ENCODE measurements at places on chromosomes 3 and 15.

GRCh38 chr15:74134387-74135027, 4.1 kb downstream of the ISLR2 start:
- DNase-seq, result peak; percentile 70

- no peak for DNase-seq
Measured at GRCh38 chr15:31551323-31551722, 224.7 kb downstream of the KLF13 start.

- DNase-seq, result no peak
Measured at GRCh38 chr3:86989006-86989405, 1.9 kb downstream of the VGLL3 start.

GRCh38 chr3:70272798-70273197, 39.6 kb downstream of the MDFIC2 start:
- no peak for DNase-seq

GRCh38 chr3:53227993-53228885, 27.6 kb downstream of the TKT start:
- DNase-seq, result no peak

DNA sequence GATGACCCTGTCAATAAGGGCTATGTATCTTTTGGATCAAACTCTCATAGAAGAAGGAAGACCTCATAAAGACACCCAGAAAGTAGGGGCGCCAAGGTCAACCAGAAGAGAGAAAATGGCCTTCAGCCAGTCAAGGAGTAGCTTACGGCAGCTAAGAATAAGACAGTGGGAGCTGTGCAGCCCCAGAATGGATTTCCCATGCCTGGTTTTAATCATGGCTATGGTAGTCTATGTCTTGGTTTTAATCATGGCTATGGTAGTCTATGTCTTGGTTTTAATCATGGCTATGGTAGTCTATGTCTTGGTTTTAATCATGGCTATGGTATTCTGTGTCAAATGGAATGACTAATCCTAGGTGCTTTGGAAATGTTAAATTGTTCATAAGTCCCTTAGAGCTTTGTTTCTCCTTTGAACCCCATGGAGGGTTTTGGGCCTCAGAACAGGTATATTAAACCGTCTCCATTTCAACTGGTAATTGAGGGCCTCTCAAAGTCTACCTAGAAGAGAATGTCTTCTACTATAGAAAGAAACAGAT, 742.0 kb upstream of the CFAP20DC start:
- DNase-seq, result no peak

- DNase-seq, result no peak
Measured at GRCh38 chr3:86787091-86787490, 203.9 kb downstream of the VGLL3 start.

GRCh38 chr3:156132313-156132712, 11.9 kb downstream of the KCNAB1 start:
- no peak for DNase-seq

DNA sequence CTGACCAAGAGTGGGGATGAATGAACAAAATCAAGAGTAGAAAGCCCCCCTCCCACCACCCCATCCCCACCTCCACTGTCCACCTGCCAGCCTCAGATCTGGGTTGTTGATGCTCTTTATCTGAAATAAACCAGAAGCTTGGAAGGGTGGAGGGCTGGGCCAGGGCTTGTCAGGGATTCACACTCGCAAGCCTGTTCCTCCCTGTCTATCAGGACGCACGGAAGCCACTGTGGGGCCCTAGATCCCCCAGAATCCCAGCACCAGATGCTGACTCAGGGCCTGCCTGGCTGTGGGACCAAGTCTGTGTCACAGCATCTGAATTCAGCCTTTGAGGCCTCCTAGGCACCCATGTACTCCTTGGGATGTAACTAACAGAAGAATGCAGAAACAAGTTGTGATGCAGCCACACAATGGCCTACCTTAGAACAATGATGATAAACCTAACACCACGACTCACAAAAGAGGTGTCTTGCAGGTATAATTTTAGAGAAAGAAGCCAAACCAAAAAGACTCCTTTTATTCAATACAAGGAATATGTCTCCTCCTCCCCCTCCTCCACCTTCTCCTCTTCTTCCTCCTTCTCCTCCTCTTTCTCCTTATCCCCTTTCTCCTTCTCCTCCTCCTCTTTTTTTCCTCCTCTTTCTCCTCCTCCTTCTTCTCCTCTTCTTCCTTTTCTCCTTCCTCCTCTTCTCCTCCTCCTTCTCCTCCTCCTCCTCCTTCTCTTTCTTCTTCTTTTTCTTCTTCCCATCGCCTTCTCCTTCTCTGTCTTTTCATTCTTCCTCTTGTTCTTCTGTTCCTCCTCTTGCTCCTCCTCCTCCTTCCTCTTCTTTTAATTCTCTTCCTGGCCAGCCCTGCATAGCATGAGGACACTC, 234.7 kb downstream of the PLCL2 start:
- DNase-seq, result no peak

GRCh38 chr15:37044915-37045648, 55.3 kb downstream of the MEIS2 start:
- no peak for DNase-seq

GRCh38 chr3:131988209-131988608, 46.6 kb downstream of the CPNE4 start:
- no peak for DNase-seq

GRCh38 chr3:12430086-12430485, 54.2 kb upstream of the TSEN2 start:
- DNase-seq, result no peak

DNA sequence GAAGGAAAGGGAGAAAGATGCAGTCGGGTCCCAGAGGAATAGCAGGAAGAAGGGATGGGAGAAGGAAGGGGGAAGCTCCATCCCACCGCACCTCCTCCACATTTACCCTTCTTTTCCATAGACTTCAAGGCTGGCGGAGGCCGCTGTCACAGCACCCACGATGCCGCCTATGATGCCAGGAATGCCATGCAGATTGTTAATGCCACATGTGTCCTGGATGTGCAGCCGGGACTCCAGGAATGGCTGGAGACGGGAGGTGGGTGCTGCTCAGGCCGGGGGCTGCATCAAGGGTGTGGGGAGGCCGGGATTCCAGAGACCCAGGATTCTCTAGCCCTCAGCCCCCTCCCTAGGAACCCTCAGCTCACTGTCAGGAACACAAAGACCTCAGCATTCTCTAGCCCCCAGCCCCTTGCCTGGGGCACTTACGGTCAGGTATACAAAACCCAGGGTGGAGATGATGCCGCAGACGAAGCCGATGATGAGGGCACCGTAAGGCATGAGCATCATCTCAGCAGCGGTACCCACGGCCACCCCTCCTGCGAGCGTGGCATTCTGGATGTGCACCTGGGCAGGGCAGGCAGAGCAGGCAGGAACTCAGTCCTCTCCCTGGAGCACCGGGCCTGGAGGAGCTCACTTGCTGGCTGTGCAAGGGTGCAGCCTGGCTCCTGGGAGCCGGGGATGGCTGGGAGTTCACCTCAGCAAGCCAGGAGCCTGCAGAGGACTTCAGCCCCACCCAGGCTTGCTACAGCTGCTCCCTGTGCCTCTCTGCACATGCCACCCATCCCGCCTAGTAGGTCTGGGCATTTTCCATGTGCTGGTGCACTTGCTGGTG, 18.8 kb downstream of the RHCG start:
- no peak for DNase-seq

DNA sequence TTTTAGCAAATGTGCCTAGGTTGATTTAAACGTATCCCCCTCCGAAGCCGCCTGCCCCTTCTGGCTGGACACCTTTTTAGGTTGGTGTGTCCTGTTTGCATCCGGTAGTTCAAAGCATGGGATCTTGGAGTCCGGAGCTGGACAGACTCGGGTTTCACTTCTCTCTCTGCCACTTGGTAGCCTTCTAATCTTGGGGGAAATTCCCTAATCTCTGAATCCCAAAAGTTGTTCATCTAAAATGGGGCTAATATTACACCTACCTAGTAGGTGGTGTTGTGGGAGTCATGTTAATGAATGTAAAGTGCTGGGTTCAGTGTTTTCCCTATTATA, 760 bp downstream of the FANCI start:
- DNase-seq, result no peak

DNA sequence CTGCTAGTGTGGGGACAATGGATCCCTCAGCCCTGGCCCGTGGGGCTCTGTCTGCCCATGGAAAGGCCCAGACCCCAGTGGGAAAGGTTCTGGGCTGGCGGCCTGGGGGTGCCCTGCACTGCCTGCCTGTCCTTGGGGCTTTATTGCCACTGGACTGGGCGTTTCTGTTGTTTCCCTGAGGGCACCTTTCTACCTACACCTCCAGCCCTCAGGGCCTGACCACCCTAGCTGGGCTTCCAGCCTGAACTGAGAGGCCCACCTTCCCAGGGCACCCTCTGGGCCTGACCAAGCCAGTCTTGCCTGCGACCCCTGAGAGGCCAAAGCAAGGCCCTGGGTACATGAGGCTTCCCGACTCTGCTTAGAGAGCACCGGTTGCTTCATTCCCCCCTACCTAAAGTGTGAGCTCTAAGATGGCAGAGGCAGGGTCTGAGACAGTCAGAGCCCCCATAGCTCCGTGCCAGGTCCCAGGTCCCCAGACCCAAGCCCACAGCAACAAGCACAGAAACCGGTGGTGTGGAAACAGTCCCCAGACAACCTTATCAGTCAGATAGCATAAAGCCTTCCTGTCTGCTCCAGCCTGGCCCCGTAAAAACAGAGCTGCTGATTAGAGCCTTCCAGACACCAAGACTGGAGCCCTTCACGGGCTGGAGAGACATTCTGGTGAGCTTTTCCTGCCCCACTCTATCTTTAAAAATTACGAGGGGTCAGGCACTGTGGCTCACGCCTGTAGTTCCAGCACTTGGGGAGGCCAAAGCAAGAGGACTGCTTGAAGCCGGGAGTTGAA, 102.8 kb downstream of the CHSY1 start:
- DNase-seq, result no peak

GRCh38 chr15:98887976-98888375, 119.6 kb downstream of the PGPEP1L start:
- DNase-seq, result no peak

- DNase-seq, result no peak
Measured at GRCh38 chr15:67195305-67195704, 59.2 kb downstream of the AAGAB start.

DNA sequence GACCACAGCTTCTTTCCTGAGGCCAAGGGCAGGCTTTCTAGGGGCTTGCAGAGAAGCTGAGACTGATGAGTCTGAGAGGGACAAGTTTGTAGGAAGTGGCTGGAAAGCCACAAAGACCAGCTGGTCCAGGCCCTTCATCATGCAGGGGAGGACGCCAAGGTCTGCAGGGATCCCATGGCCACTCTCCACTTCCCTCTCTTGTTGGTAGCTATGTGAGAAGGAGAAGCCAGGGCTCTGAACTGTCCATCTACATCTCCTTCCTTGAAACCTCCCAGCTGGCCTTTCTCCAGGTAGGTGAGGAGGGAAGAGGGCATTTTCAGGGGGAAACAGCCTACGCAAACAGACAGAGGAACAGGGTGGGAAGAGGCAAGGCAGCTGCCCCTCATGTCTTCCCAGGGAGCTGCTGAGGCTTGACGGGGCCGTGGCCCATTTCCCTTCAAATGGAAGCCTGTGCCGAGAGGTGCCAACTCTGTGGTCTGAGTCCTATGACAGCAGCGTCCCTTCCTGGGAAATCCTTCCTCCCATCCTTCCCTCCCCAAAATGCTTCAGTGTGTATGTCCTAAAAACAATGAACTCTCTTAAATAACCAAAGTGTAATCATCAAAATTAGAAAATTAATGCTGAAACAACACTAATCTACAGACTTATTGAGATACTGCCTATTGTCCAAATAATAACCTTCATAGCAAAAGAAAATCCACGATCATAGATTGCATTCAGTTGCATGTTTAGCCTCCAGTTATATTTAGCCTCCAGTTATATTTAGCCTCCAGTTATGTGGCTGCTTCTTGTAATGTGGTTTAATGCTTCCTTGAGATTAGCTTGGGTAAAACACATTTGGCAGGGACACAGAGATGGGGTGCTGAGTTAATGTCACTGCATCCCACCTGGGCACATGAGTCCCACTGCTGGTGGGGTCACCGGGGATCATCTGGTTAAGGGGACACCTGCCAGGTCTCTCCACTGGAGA, 36.0 kb downstream of the GNB5 start:
- DNase-seq, result no peak

DNA sequence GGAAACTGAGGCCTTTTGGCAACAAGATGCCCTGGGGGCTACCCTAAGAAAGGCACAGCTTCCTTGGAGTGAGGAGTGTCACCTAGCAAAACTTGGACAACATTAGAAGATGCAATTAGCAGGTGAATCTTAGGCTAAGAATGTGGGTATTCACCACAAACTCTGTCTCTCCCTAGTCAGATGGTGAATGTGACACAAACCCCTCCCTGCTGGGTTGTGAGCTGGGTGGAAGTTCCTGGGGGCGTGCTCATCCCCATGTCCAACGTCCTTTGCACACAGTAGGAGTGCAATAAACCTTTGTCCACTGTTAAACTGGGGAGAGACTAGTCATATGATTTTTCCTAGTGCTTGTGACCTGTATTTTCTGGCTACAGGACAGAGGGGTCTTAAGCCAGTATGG, 67.1 kb upstream of the SH3GL3 start:
- no peak for DNase-seq

DNA sequence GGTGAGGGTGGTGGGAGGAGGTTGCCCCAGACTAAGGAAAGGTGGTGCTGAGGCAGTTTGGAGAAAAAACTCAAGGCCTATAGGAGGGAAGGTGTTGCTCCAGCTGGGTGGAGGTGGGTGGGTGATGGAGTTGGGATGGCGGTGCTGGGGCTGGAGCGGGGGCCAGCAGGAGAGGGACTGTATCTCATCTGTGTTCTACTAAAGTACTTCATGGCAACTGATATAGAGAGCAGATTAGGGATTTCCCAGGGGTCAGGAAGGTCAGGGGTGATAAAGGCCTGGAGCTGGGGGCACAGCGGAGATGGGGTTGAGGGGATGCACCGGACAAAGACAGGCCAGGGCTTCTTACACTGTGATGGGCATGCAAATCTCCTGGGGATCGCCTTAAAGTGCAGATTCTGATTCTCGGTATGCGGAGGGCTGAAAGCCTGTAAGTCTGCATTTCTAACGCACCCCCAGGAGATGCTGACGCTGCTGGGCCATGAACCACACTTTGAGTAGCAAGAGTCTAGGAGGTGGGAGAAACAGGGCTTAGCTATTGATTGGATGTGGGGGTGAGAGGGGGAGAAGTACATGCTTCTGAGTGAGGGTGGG, 4.2 kb downstream of the KLHL40 start:
- no peak for DNase-seq

GRCh38 chr3:102189541-102189940, 245.3 kb upstream of the ZPLD1 start:
- DNase-seq, result no peak

- DNase-seq, result no peak
Measured at GRCh38 chr3:147656023-147656422, 246.9 kb downstream of the ZIC1 start.

- DNase-seq, result no peak
Measured at GRCh38 chr3:74693251-74693650, 78.8 kb upstream of the CNTN3 start.

GRCh38 chr3:176376531-176376930, 820.8 kb downstream of the TBL1XR1 start:
- DNase-seq, result no peak

DNA sequence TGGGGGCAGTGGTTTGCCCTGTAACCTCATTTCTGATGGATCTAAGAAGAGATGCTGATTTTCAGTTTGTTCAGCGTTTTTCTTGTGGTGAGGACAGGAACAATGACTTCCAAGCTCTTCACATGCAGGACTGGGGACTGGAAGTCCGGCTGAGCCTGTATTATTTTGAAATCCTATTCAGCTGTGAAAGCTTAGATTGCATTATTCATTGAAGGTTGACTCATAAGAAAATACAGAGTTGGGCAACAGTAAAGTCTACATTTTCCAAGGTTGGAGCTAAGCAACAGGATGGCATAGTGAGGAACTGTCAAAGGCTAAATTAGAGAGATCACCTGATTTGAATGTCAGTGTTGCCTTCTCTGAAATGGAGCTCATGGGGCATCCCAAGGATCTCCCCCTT, 230.9 kb upstream of the FEZF2 start:
- DNase-seq, result no peak

- no peak for DNase-seq
Measured at GRCh38 chr3:138384531-138384930, 36.2 kb downstream of the MRAS start.

Data from left lobe of liver (tissue), 2 donors.